PC-9 (cell line): ENCODE measurements at places on chromosomes 5 and 9. TPM values are rescaled to one million over a fixed set of nuclear protein-coding genes. Genes with fewer than 3 reads are reported as not detected.

Gene DPYSL3
- total RNA-seq = 0.40 and 1.3 TPM in 2 replicates

Gene CCDC152
- 0.25 and 0.26 TPM in 2 replicates for total RNA-seq

DNA sequence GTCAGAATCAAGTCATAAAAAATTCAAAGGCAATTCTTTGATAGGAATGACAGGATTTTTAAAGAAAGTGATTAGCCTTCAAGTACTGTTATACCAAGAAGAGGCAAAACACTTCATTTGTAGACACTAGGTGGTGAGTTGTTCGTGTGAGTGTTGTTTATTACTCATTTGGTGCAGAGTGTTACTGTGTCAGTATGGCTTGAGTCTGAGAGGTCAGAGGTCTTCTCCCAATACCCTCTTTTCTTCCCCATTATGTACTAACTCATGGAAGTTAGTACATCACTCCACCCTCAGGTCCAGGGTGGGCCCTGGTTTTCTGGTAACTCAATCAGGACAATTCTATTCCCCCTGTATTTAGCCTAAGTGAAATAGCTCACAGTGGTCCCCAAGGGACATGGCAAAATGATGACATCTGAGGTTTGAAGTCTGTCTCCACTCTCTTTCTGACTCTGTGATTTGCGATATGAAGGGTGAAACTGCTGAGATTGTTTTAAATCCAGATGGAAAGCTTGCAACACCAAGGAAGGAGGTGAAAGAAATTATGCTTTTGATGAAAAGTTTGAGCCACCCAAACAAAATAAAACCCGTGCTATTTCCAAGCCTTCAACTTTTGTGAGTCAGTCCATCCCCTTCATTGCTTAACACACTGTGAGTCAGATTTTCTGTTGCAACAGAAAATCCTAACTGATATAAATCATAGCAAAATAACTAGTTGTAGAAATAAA lies 56.8 kb downstream of the NUDT12 start:
- DNase-seq = no peak
- H3K27me3 ChIP-seq = no peaks in the 10 kb centered on the region
- H3K27ac ChIP-seq = no peak overlapping the region

DNA sequence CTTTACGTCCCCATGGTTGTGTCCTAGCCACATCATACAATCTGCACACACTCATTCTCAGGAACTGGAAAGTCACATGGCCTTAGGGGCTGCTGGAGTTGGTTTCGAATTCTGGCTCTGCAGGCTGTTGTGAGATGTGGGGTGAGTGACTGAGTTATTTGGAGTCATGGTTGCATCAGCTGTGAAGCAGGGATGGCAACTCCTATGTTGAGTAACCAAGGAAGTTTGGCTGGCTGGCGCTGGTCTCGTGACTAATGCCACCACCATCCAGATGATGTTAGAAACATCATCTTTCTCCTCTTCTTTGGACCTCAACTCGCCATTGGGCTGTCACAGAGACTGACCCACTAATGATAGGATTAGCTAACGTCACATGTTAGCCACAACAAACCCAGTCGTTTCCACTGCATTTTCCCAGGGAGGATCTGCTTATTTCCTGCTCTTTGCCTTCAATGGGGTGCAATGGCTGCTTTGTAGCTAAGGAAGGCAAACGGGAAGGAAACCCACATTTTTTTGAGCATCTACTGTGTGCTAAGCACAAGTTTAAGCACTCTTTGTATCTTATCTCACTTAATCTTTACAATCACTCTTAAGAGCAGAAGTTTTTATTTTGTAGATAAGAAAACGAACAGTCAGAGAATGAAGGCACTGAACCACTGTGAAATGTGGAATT lies 78.1 kb upstream of the UBTD2 start:
- H3K4me3 ChIP-seq = no peak overlapping the region; the same call in 1 of the 2 replicates
- H3K36me3 ChIP-seq = no peaks in the 10 kb centered on the region; the same call in 1 of the 2 replicates
- H3K27ac ChIP-seq = peak overlapping the region; percentile 97
- H3K27me3 ChIP-seq = no peaks in the 10 kb centered on the region
- H3K4me1 ChIP-seq = peaks cover 28% of the 10 kb centered on the region
- DNase-seq = peak; percentile 98

DNA sequence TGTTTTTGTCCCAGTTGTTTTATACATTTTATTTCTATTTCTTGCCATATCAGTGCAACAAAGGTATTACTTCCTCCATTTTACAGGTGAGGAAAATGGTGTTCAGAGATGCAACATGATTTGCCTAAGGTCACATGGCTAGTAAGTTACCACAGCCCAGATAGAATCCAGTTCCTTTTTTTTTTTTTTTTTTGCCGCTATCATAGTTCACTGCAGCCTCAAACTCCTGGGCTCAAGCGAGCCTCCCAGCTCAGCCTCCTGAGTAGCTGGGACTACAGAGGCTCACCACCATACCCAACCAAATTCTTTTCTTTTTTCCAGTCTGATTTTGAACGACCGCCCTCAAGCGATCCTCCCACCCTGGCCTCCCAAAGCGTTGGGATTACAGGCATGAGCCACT lies 480 bp upstream of the CCDC69 start:
- no peaks in the 10 kb centered on the region for H3K36me3 ChIP-seq
- no peak overlapping the region for H3K27ac ChIP-seq
- peak overlapping the region; percentile 71; the same call in 1 of the 2 replicates for H3K4me3 ChIP-seq
- no peaks in the 10 kb centered on the region for H3K4me1 ChIP-seq

DNA sequence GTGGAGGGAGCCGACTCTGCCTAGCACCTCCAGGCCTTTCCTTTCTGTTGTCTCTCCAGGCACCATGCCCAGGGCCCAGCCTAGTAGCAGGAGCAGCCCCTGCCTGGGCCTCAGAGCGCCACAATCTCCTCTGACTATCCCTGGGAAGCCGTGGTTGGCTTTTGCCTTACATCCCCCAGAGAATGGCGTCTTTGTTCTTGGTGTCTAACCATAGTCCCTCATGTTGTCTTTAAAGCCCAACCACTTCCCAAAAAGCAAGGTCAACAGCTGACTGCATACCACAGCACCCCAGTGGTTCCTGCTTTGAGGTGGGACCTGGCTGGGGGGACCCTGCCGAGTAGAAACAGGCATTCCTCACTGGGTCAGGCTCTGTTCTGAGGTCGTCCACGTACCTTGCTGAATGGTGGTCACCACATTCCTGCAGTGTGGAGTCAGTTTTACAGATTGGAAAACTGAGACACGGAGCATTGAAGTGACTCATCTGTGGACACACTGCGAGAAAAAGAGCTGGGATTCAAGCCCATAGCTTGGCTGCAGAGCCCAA lies 13.7 kb upstream of the CERCAM start:
- H3K27ac ChIP-seq = no peak overlapping the region
- no peaks in the 10 kb centered on the region for H3K4me1 ChIP-seq
- DNase-seq = no peak
